ENCODE measurements at places on chromosomes 13 and 19.

DNA sequence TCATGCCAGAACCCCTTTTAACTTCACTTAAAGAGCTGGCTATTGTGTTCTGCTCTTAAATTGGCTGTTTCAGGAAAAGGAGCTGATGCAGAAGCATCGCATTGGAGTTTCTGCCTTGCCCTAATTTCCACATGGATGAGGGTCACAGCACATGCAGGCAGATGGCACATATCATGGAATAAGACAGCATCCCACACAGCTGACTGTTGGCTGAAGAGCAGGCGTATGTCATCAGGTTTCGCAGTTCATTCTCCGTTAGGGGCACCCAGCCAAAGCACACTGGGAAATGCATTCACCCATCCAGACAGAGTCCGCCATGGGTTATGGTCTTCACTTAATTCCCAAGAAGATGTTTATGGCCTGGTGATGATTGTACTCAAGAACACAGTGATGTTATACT, 572.5 kb downstream of the LIG4 start:
- DNase-seq: no peak

DNA sequence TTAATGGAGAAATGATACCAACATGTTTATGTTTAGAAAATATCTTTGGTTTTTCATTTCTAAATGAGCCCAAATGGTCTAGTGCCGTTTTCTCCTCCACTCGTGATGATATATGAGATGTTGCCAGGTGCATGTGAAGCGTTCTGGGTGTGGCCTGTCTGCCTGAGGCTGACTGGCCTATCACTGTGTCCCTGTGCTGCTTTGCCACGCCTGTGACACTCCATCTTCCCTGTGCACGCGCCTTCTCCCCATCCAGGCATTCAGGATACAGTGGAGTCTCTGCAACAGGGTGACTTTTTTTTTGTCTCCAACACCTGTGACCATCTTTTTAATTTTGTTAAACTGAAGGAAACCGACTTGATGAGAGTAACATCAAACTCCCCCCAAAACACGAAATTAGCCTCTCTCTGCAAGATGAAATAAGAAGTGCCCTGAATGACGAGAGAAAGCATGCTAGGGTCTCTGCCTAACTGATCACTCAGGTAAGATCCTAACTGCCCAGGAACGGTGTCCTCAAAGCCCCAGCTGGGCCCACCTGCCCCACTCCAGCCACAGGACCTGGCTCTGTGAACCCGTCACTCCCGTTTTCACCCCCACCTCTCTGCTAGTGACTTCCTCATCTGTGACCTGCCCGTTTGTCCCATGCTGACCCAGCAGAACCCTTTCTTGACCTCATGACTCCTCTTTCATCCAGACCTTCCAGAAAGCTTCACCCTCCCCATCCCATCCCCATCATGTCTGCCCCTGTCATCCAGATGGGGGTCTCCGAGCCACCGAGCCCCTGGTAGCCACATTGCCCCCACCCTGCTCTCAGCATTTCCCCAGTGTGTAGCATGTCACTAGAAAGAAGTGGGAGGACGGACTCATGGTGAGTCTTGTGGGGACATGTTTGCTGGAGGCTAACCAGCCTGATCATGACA, 33.2 kb upstream of the TFDP1 start:
- no peak for DNase-seq

GRCh38 chr13:31267126-31267784, 67.5 kb downstream of the B3GLCT start:
- DNase-seq: no peak

- DNase-seq: no peak
Measured at GRCh38 chr19:42816894-42817293, 51.4 kb upstream of the PSG8 start.

- DNase-seq: no peak
Measured at GRCh38 chr19:10820173-10820572, 15.8 kb downstream of the TMED1 start.

GRCh38 chr13:32501064-32501463, 37.5 kb downstream of the N4BP2L2 start:
- no peak for DNase-seq

Measured in stimulated activated CD8-positive, alpha-beta memory T cell treated with anti-CD3 and anti-CD28 coated beads, Interleukin-7, amount 100 ng/mL, for 1 hour (primary cell).